ENCODE measurements at places on chromosomes 13 and 19.

DNA sequence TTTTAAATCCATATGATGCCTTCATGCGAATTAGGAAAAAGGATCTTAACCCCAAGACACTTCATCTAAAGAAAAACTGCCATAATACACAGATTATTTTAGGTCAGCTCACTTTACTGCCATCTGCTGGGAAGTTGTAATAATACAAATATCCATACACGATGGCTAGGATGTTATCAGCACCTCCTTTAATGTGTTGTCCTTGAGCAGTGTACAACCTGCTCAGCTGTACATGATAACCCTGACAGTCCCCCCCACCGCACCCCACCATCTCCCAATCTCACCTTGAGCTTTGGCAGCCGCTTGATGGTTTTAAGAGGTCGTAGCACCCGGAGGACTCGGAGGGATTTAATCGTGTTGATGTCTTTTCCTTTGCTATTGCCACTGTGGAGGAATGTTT, 112.2 kb downstream of the IER2 start:
- no peak for DNase-seq

- DNase-seq = no peak
These were observed 65.3 kb upstream of the TM9SF2 start for GRCh38 chr13:99435998-99436397.

DNA sequence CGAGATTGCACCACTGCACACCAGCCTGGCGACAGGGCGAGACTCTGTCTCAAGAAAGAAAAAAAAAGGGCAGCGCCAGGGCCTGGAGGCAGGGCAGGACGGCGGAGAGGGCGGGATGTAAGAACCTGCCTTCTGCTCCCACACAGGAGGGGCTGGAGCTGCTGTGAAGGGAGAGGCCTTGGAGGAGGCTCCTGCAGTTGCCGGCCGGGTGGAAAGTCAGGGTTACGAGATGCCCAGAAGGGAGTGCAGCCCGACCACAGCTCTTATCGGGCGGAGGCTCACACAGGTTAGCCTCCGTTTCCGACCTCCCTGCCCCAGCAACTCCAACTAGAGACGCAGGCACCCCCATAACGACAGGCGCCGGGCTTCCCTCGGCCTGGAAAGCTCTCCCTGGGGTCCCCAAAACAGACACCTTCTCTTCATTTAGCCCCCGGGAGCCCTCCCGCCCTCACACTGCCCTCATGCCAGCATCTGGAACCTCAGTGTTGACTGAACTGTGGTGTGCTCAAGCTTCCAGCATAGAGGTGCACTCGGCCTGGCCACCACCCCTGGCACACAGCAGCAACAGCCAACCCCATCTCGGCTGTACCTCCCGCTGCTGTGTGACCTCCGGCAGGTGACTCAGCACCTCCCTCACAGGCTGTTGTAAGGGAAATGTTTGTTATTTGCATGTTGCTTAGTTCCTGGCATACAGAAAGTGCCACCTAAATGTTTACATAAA, 1.4 kb downstream of the PLPP2 start:
- no peak for DNase-seq

DNA sequence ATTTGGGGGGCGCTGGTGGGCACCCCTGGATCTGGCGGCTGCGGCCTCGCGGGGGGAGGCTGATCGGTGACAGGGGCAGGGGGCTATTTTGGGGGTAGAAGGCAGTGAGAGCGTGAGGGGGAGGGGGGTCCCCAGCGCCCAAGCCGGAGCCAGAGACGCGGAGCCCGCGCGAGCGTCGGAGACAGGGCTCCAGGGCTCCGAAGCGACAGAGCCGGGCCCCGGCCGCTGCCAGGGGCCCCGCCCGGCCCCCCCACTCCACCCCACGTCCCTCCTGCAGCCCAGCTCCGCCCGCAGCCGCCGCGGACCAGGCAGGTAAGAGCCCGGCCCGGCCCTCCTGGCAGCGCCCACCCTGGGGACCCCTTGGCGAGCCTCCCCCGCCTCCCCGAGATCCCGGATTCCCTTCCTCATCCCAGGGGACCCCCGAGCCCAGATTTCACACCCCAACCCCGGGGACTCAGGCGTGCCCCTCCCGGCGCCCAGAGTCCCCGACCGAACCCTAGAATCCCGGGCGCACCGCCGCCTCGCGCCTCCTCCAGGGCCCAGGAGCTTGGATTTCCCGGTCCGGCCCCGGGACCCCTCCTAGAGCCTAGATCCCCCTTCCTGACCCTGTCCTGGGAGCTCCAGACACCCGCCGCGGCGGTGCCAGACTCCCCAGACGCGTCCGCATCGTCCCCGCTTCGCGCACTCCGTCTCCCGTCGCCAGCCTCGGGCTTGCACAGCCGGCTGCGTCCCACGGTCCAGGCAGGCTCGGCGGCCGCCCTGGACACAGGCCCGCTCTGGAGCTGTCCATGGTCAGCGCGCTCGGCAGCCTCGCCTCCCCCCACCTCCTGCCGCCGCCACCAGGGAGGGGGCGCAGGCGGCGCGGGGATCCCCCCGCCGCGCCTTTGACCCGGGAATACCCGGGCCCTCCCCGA, at the start of gene PPFIA3:
TSS of gene PPFIA3 (plus strand) at position 134 of the 914 bp plus-strand sequence. CDS start 8,330 bp downstream, outside the sequence.
- DNase-seq = no peak
